ENCODE measurements at places on chromosomes 1 and 21.

- no peak for DNase-seq
Observed at GRCh38 chr1:5287178-5288150, 633.1 kb downstream of the AJAP1 start.

DNA sequence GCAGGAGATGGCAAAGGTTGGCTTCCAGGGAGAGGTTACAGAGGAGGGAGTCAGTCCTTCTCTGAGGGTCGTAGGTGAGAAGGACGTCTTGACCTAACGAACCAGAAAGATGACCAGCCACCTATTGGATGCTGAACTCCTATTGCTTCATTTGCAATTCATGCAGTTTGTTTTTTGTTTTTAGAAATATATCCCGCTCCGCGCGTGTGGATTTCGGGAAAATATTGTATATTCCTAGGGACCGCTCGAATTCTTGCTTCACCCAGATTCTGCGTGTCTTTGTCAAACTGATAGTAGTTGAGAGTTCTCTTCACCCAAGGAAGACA, 564 bp downstream of the DISP1 start:
- no peak for DNase-seq

GRCh38 chr21:43273016-43273707, 104.4 kb downstream of the CRYAA start:
- no peak for DNase-seq

DNA sequence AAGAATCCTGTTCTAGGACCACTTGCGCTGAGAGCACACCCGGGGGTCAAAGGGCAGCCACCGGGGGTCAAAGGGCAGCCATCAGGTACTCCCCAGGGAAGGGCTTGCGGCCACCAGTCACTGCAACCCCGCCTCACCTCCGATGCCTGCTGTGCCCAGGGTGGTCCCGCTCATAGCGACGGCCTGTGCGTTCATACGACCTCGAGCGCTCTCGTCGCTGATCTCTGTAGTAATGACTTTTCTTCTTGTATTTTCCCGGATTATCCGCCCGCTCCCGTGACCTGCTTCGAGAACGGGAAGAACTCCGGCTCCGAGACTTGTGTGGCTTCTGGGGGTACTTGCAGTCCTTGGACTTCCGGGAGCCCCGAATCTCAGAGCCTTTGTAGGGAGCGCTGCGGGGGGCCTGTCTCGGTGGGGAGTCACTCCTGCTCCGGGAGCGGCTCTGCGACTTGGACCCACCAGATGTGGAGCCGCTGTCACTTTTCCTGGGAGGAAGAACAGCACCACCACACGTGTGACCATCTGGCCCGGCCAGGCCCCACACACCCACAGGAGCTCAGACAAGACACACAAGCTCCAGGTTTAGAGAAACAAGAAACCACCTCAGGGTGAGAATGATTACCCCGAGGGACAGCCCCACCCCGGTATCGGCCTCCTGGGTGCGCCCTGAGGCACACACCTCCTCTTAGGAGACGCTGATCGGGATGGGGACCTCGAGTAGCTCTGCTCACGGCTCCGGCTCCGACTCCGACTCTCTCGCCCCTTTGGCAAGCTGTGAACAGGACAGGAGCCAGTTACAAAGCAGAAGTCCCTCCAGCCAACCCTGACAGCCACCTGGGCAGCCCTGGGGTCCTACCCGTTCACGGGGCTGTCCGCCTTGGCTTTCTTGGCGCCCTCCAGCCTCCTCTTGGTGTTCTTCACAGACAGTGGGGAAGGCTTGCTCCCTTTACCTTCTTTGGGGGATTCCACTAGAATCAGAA, 11.7 kb downstream of the CCNL2 start:
- no peak for DNase-seq

DNA sequence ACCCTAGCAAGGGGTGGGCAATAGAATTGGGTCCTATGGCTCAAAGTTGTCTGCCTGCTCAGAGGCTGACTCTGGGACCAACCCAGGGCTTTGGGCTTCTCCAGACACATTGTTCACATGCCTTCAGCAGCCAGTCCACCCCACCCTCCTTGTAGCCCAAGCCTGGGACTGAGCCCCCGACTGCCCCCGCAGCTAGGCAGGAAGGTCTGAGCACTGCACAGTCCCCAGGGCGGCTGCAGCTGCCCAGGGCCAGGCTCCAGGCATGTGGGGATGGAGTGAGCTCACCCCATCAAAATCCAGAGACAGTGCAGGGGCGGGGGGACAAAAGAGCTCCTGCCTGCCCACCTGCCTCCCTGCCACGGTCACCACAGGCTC, 35.6 kb downstream of the HSPG2 start:
- DNase-seq, result no peak

DNA sequence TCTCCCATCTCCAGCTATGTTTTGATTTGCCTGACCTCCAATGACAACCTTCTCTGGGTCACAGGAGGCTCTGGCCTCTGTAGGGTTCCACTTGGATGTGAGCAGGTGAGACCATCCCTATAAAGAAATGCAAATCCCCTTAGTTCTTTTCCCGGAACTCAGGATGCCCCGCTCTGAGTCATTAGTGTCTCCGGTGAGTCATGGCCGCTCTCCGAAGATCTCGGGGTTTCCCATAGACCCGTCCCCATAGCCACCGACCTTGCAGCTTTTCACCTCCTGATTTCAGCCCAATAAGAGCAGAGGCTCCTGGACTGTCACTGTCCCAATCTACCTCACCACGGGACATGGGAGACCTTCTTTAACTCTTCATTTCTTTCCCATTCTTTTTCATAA, 98.2 kb downstream of the PGBD5 start:
- no peak for DNase-seq

DNA sequence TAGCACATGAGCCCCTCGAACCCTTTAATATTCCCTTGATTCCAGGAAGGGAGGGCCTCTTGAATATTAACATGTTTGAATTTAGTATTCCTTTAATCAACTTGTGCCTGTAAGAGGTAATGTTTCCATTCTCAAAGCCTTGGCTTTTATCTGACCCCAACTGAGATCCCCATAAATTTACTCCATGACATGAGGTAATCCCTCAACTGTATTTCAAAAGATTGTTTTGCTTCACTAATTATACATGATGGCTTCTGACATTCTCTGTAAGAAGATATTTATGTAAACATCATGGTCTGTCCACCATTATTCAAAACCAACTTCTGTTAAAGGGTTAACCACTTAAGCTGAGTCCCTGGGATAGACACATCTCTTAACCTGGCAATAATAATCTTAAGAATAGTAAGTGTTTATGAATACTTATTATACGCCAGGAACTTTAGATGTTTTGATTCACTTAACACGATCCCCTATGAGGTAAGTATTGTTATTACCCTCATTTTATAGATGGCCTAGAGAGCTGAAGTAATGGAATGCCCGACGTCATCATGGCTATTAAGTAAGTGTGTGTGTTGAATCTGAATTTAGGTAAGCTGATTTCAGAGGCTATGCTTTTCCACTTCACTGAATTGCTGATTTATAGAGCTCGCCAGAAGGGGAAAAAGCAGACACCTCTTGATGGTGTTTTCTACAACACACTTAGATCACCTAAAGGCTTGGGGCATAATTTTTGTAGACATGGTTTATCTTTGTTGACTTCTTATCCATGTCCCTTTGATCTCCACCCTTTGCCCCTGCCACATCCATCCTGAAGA, 11.1 kb downstream of the KRTAP19-1 start:
- DNase-seq, result no peak

DNA sequence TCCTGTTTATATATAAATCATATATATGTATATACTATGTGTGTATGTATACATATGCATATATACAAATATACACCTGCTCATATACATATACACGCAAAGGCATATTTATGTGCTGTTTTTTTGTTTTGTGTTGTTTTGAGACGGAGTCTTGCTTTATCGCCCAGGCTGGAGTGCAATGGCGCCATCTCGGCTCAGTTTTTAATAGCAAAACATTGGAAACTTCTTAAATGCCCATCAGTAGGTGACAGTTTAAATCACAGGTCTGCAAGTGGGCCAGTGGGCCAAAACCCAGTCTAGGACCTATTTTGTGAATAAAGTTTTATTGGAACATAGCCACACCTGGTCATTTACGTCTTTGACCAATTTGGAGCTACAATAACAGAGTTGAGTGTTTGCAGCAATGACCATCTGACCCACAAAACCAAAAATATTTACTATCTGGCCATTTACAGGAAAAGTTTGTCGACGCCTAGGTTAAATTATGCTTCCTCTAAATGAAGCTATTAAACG, 132.3 kb downstream of the TOMM20 start:
- DNase-seq, result peak; percentile 26

DNA sequence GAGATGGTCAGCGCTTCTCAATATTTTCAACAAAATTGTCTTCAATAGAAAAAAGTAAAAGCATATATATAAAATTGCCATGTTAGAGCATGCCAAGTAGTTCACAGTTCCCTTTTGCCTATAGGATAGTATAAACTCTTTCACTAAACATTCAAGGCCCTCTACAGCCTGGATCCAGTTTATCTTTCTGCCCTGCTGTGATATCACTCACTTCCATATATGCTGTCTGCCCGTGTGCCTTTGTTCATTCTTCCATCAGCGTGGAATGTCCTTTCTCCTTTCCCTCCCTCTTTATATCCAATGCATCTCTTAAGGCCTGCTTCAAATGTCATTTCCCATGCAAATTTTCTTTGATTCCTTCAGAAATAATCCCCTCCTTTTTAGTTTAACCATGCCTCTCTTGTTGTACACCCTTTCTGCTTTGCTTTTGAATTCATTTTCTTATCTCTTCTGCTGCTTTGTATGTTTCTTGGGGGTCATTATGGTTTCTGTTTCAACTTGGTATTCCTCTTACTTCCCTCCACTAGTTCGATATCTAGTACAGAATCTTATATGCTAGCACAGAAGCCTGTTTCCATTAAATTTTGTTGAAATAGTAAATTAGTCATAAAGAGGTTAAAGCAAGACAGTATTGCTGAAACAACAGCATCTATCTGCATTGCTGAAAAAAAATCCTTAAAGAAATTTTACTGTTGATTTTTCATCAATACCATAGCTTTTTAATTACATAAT, 44.7 kb downstream of the XCL2 start:
- no peak for DNase-seq

GRCh38 chr1:197307551-197307950, 39.5 kb downstream of the CRB1 start:
- no peak for DNase-seq

DNA sequence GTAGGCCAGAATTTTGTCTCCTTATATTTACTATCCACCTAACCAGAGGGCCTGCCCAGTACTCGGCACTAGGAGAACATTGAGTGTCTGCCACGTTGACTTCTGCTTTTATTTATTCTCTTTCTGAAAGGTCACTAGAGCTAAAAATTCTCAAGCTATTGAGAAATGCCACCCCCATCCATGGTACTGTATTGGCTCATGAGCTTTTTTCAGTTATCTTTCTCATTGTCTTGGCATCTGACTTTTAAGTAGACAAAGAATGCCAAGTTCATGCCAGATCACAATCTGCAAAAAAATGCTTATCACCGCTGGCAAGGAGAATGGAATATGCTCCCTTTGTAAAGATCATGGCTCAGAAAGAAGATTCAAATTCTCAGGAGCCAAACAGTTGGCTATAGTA, 49.8 kb upstream of the MROH9 start:
- no peak for DNase-seq

DNA sequence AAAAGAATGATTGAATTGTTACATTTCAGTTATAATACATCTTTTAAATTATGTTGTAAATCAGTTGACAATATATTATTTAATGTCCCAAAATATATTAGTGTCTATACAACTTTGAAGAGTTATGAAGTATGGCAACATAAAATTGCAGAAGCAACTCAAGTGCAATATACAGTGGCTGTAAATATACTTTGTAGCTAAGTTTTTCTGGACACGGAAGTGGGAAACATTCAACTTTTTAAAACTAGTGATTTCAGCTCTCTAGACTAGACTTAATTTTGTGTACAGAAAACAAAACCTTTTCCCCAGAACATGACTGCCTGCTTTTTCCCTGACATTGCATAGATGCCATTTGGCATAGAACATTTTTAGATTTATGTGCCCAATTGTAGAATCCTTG, 29.5 kb upstream of the ABCG1 start:
- DNase-seq, result no peak

- DNase-seq, result no peak
Observed at GRCh38 chr21:44914176-44914874, 6.4 kb downstream of the ITGB2 start.

DNA sequence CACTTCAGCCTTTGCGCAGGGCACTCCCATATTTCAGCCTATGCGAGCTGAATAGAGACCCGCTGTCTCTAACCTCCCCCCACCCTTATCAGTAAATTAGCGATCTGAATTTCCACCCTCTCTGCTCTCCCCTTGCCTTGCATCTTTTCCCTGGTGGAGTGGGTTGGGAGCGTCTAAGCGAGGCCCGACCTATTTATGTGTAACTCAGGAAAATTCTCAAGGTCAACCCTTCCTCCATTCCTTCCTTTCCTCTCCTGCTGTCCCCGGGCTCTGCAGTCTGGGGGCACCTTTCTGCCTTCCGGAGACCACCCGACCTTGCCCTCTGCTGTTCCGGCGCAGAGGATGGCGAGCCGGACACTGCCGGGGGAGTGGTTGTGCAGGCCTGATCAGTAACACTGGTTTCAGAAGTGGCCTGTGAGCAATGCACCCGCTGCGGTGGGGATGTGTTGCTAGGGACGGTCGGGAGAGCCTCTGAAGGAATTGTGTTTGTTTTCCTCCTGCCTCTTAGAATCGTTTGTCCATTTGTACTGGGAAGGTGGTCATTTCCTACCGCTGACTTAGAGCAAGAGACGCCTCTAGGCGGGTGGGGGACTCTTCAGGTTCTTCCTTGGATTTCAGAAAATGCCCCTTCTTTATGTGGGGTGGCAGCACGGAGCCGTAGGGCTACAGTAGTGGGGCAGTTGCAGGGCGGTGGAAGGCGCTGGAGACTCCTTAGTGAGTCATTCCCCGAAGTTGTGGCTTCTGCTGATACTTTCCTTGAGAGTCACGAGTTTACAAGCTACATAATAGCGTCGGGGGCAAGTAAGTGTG, 513 bp downstream of the MGST3 start:
- DNase-seq, result peak; percentile 73

DNA sequence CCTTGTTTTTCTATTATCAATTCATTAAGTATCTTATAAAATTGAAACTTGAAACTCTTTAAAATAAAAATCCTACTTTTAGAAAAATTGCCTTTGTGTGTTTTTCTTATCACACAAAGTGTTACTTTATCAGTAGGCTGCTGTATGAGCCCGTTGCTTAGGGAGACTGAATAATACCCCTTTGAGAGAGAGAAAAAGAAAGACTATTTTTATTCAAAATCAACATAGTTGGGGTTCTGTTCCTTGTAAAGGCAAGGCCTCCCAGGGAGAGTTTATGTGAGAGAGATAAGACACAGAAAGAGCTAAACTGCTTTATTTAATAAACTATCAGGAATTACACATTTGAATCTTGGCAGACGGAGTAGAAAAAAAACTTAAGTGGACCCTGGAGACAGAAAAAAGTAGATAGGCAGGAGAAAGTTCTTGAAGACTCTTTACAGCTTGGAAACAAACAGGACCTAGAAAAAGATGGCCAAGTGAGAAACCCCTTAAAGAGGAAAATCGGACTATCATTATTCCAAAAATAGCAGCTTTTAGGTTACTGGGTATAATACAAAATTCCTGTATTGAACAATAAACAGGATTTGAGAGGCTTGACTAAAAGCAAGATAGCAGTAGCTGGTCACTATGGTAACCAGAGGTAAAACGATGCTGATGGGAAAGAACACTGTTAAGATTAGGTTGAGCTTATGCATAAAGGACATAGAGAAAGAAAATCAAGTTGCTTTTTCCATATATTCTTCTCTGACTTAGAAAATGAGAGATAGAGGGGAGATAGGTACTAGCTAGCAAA, 170.9 kb downstream of the LRRC7 start:
- no peak for DNase-seq
